ENCODE measurements at places on chromosomes 5 and 9.

- no peak for DNase-seq
Observed at GRCh38 chr5:9622971-9623421, 7.2 kb downstream of the TAS2R1 start.

GRCh38 chr9:286071-286740 lies 71.5 kb downstream of the DOCK8 start:
- no peak for DNase-seq

- DNase-seq, result no peak
Observed at GRCh38 chr5:98909363-98909762, 19.4 kb downstream of the CHD1 start.

GRCh38 chr5:168887931-168888330 lies 308.8 kb upstream of the PANK3 start:
- no peak for DNase-seq

DNA sequence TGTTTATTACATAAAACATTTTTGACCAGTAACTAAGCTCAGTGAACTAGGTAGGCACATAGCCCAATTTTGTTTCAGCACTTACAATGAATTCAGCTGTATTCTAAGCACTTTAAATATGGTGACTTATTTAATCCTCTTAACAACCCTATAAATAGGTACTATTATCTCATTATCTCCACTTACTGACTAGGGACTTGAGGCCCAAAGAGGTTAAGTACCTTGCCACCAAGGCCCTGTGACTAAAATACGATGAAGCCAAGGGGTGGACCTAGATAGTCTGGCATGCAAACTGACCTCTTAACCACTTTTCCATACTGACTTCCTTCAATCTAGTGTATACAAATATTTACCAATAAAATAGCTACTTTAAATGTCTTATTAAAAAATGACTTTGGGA lies 266.4 kb downstream of the ZNF608 start:
- no peak for DNase-seq

DNA sequence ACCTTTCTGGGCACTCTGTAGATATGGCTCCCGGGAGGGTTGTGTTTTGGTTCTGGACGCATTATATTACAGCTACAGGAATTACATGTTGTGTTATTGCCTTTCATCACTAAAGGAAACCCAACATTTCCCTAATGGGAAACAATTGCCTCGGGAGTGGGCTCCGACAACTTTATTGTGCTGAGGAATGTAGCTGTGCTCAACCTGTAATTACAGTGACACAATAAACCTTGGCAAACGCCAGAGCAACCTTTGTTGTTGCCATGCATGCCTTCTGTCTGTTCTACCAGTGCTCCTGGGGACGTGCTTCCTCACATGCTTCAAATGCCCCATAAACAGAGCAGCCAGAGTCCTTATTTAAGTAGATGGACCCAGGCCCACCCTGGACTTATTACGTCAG lies 182.4 kb downstream of the DIRAS2 start:
- no peak for DNase-seq

- no peak for DNase-seq
Observed at GRCh38 chr9:20028849-20029231, 240.0 kb upstream of the SLC24A2 start.

DNA sequence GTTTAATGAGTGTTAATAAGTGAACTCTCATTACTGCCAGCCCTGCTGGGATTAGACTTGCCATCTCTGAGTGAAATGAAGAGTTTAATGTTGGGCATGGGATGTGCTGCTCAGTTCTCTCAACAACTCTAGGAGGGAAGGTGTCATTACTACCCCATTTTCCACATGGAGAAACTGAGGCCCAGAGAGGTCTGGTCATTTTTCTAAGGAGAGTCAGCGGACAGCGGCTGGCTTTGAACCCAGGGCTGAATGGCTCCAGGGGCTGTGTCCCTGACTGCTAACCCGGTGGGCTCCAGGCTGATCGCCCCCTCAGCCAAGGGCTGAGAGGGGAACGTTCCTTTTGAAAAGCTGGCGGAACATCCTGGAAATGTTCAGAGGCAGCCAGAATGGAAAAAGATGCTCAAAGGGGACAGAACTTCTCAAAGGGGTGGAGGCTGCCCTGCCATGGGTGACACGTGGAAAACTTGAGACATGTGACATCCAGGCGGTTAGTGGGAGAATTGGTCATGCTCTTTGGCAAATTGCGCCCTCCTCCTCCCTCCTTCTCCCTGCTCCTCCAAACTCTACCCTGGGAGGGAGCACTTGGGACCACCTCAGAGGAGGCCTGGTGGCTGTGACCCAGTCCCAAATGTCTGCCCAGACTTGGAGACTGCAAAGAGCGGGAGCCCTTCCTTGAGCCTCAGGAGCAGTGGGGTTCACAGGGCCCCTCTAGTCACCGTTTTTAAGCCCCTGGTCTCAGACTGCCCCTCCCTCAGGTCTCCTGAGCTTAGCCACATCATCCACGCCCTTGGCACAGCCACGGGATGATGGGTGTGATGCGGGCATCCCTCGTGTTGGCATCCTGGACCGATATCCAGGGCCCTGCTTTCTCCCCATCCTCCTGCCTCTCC lies 28.7 kb downstream of the DNM1 start:
- no peak for DNase-seq

DNA sequence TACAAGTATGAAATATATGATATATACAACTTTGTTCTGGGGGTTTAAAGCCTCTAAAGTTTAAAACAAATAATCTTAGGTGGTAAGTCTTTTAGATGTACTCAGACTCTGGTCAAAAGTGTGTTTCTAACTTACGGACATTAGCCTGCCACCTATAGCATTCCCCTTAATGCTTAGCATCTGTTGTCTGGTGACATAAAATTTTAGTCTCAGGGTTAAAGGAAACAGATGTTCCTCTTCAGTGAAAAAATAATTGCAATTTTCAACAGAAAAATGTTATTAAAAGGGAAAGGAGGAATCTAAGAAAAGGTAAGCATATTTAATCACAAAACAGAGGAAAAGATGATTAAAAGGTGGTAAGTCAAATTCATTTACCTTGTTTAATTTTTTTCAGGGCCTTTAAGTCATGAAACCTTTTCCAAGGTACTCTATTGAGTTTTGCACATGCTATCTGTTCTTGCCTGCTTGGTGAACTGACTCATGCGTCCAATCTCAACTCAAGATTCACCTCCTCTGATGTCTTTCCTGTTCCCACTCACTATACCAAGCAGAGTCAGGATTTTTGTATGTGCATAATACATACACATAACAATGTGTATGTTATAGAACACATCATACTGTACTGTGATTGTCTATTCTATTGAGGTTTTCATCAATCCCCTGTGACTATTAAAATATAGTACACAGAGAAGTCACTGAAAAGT lies 7.9 kb downstream of the TMEM167A start:
- no peak for DNase-seq

DNA sequence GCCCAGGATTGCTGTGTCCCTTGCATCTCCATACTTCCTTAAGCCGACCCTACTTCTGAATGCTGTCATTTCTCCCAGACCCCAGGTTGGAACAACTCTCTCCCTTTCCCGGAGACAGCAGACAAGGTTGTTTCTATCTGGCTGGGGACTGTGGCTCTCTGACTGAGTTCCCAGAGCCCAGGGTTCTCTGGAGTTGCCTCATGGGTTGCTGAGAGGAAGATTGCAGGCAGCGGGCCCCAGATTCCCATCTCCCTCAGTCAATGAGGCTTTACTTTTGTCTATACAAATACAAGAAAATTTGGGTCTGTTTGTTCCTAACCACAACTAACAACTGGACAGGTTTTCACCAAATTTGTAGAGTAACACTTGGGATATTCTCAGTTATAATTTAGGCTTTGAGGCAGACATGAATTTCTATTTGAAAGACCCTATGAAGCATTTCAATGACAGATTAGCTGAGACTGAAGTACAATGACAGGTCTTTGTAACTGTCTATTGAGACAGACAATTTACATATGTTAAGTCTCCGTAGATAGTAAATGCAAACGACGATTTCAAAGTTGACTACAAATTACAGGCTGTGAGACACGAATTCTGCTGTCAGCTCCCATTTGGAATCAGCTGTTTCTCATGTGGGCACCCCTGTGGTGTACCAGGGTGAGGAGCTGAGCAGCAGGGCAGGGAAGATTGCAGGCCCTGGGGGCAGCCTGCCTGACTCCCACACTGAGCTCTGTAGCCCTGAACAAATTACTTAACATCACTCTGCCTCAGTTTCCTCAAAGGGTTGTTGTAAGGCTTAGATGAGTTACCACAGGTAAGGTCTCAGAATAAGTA lies 107.5 kb downstream of the ATP10B start:
- no peak for DNase-seq

DNA sequence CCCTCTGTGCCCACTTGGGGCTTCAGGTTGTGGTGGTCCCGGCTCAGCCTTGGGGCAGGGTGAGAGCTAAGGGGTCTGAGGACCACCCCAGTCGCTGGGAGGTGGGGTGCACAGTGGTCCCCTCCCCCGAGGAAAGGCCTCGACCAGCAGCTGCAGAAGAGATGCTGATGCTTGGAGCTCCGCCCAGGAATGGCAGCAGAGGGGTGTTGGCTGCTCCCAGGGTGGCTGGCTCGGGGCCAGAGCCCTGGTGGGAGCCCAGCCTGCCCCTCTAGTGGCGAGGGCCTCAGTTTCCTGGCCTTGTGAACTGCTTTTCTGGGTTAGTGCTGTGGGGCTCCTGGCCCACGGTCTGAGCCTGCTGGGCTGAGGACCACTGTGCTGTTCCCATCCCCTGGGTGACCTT lies 1.2 kb downstream of the DIPK1B start:
- no peak for DNase-seq

- no peak for DNase-seq
Observed at GRCh38 chr9:78671785-78672184, 374.9 kb downstream of the PSAT1 start.

GRCh38 chr5:5492087-5492933 lies 69.8 kb downstream of the ICE1 start:
- no peak for DNase-seq

DNA sequence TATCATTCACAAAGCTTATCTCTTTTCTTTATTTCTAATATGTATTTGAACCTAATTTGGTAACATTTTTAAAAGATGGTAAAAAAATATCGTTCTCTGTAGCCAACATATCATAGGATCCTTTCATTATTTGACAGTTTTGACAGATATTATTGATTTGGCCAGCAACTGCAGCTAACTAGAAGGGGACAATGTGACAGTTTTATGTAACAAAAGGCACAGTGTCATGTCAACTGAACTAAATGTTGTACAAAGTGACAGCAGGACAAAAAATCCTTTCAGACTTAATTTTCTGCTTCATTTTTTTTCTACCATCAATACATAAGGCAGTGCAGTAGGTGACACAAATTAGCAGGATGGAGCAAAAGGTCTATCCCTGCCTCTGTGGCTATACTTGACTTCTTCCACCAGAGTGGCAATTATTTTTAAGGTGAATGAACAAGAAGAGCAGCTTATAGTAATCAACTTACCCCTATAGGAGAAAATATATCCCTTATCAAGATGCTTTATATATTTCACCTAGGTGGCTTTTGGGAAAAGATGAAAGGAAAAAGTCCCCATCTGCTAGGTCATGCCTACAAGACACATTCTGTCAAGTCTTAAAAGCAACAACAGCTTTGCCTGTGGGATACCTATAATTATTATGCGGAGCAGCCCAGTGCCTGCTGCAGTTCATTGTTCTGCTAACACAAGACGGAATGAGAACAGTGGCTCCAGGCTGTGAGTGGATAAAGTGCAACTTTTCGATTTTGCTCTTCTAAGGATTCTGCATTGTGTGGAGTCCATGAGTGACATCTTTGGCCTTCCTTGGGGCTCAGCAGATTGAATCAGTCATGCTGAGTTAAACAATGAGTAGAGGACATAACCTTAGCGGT lies 694.9 kb downstream of the ISL1 start:
- no peak for DNase-seq

- no peak for DNase-seq
Observed at GRCh38 chr5:100762108-100762507, 141.0 kb downstream of the ST8SIA4 start.

GRCh38 chr5:122073864-122074263 lies 4.2 kb downstream of the LOX start:
- no peak for DNase-seq

Data from stimulated activated CD8-positive, alpha-beta memory T cell treated with anti-CD3 and anti-CD28 coated beads, Interleukin-15, amount 100 ng/mL, for 48 hours (primary cell).